ENCODE measurements at places on chromosomes 5 and 9. TPM values are rescaled to one million over a fixed set of nuclear protein-coding genes. Genes with fewer than 3 reads are reported as not detected.

- no peaks in the 10 kb centered on the region for H3K36me3 ChIP-seq
- H3K4me1 ChIP-seq, result no peaks in the 10 kb centered on the region
- H3K4me3 ChIP-seq, result no peak overlapping the region
- DNase-seq, result no peak
- H3K27me3 ChIP-seq, result no peaks in the 10 kb centered on the region
- H3K27ac ChIP-seq, result no peak overlapping the region
Measured at GRCh38 chr5:66406761-66407336, 189.3 kb upstream of the MAST4 start.

- H3K4me3 ChIP-seq, result no peak overlapping the region
- no peaks in the 10 kb centered on the region for H3K36me3 ChIP-seq
- no peaks in the 10 kb centered on the region for H3K4me1 ChIP-seq
- no peaks in the 10 kb centered on the region for H3K27me3 ChIP-seq
- DNase-seq, result no peak
- no peak overlapping the region for H3K27ac ChIP-seq
Measured at GRCh38 chr5:90709323-90710155, 150.9 kb downstream of the ADGRV1 start.

The TMOD1 gene
- 1.5 TPM for total RNA-seq

The FIBCD1 gene
- total RNA-seq, result not detected

GRCh38 chr5:9774472-9775079 lies 144.4 kb upstream of the TAS2R1 start:
- no peaks in the 10 kb centered on the region for H3K27me3 ChIP-seq
- no peak for DNase-seq
- no peak overlapping the region for H3K27ac ChIP-seq
- H3K4me1 ChIP-seq, result no peaks in the 10 kb centered on the region
- H3K36me3 ChIP-seq, result no peaks in the 10 kb centered on the region

DNA sequence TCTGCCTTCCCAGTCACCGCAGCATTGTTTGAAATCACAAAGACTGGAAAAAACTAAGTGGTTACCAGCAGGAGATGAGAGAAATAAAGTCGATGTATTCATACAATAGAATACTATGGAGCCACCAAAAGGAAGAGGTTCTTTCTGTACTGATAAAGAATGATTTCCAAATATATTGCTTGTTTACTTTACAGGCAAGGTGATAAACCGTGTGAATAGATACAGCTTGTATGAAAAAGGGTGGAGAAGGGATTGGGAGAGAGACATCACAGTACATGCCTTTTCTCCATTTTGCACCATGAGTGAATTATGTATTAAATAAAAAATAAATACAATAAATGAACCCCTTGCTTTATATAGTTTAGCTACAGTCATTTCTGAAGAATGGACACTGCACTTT lies 91.7 kb downstream of the RFK start:
- no peak overlapping the region for H3K27ac ChIP-seq
- no peak overlapping the region for H3K4me3 ChIP-seq

GRCh38 chr5:9212605-9213004 lies 333.3 kb downstream of the SEMA5A start:
- no peaks in the 10 kb centered on the region for H3K36me3 ChIP-seq
- H3K4me1 ChIP-seq, result no peaks in the 10 kb centered on the region
- no peak overlapping the region for H3K4me3 ChIP-seq
- no peaks in the 10 kb centered on the region for H3K27me3 ChIP-seq
- no peak overlapping the region for H3K27ac ChIP-seq

DNA sequence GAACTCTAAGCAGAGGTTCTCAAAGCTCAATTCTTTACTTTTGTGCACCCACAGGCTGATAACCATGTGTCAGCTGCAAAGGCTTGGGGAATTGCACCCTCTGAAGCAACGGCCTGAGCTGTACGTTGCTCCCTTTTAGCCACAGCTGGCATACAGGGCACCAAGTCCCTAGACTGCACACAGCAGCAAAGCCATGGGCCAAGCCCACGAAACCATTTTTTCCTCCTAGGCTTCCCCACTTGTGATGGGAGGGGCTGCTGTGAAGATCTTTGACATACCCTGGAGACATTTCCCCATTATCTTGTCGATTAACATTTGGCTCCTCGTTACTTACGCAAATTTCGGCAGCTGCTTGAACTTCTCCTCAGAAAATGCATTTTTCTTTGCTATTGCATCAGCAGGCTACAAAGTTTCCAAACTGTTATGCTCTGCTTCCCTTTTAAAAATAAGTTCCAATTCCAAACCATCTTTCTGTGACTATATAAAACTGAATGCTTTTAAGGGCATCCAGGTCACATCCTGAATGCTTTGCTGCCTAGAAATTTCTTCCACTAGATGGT lies 23.0 kb downstream of the KIAA0825 start:
- H3K27ac ChIP-seq, result no peak overlapping the region
- H3K36me3 ChIP-seq, result no peaks in the 10 kb centered on the region
- no peak for DNase-seq
- no peaks in the 10 kb centered on the region for H3K4me1 ChIP-seq
- H3K4me3 ChIP-seq, result no peak overlapping the region

DNA sequence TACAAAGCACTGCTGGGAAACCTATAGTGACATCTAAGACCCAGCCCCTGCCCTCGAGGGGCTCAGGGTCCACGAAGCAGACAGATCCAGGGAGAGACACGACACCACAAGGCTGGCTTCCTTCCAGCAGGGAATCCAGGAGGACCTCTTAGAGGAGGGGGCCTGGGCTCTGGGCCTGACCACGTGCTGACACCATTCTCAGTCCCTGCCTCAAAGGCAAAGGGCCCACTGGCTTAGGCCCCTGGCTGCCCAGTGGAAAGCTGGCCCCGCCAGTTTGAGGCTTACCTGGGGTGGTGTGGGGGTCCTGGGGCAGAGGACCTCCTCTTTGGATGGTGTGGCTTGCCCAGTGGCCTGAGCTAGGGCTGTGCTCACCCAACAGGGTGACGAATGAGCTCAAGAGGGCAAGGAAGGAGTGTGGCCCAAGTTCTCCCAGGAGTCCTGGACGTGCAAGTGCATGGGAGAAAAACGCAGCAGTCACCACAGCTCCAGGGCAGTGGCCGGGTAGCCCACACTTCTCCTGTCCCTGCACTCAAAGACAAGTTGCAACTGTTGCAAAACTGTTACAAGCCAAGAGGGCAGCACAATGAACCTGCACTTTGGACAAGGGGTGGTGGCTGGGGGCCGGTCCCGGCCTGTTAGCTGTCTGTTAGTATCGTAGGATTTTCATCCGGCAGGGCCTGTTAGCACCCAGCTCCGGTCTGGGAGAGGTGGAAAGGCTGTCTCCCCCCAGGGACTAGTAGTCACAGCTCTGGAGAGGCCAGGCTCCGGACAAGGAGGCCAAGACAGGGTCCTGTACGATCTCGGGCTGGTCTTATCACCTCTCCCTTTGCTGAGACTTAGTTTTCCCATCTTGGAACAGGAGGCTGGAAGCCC lies 1.5 kb upstream of the SARDH start:
- no peaks in the 10 kb centered on the region for H3K27me3 ChIP-seq
- H3K27ac ChIP-seq, result no peak overlapping the region
- peaks cover 15% of the 10 kb centered on the region for H3K4me1 ChIP-seq
- no peak for DNase-seq
- H3K4me3 ChIP-seq, result no peak overlapping the region

- no peaks in the 10 kb centered on the region for H3K4me1 ChIP-seq
- H3K27me3 ChIP-seq, result no peaks in the 10 kb centered on the region
- H3K27ac ChIP-seq, result no peak overlapping the region
- no peaks in the 10 kb centered on the region for H3K36me3 ChIP-seq
Measured at GRCh38 chr9:13939701-13940490, 374.0 kb downstream of the NFIB start.

The FGF1 gene
- total RNA-seq, result not detected

DNA sequence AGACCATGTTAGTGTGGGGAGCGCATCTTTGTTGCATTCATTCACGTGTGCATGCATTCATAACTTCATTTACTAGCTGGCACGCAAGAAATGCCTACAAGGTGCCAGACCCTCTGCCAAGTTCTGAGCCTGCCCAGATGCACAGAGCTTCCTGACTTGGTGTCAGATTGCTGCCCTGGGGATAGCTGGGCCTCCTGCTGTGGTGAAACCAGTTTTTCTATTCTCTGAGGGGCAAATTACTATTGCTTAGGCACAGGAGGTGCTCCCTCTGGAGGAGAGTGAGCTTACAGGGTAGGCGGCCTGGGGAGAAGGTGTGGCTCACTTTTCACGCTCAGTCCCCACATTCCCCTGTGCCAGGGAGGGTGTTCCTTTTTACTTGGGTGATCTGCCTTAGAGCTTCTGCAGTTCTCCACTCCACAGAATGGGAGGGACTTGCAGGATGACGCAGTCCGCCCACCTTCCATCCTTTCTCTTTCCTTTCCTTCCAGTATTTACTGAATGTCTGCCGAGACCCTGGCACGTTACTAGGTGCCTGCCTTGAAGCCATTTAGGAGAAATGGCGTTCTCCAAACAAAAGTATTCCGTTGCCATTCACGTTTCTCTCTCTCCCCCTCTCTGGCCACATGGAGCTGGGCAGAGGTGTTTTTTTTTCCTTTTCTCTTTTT lies 27.9 kb upstream of the CTNNA1 start:
- H3K27me3 ChIP-seq, result no peaks in the 10 kb centered on the region
- no peaks in the 10 kb centered on the region for H3K36me3 ChIP-seq
- H3K4me1 ChIP-seq, result peaks cover 4% of the 10 kb centered on the region
- H3K4me3 ChIP-seq, result no peak overlapping the region
- no peak for DNase-seq

The CCNI2 gene
- total RNA-seq, result 8.8 TPM

DNA sequence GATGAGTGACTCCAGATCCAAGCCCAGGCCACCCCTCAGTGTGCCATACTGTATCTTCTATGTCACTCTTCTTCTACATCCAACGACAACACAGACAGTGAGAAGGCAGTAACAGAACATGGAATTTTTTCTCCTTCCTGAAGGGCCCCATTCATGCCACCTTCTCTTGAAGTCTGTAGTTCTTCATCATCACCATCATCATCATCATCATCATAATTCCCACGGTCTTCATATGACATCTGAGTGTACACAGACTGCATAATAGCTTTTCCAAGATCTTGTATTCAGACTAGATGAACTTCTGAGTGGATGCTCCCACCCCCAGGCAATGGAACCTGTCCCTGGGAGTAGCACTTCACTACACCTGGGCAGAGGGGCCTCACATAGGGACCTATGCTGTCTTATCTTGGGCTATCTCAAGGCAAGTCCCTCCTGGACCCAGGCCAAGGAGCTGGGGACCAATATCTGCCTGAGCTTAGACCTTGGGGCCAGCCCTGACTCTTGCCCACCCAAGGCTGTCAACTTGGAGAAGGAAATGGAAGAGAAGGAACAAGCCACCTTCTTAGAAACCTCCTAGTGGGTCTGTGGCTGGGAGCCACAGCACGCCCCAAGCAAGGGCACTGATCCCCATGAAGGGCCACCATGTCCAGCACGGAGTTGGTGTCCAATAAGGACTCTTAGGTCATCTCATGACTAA lies 159.1 kb downstream of the FSTL4 start:
- no peaks in the 10 kb centered on the region for H3K27me3 ChIP-seq
- H3K4me3 ChIP-seq, result no peak overlapping the region
- no peaks in the 10 kb centered on the region for H3K4me1 ChIP-seq
- no peak for DNase-seq

GRCh38 chr5:207599-207998 lies 10.4 kb downstream of the CCDC127 start:
- H3K4me3 ChIP-seq, result no peak overlapping the region
- peaks cover 9% of the 10 kb centered on the region for H3K4me1 ChIP-seq
- H3K36me3 ChIP-seq, result peaks cover 25% of the 10 kb centered on the region

- no peak overlapping the region for H3K4me3 ChIP-seq
- no peak overlapping the region for H3K27ac ChIP-seq
- no peak for DNase-seq
- H3K4me1 ChIP-seq, result no peaks in the 10 kb centered on the region
Measured at GRCh38 chr5:83924891-83925290, 204.2 kb upstream of the HAPLN1 start.

DNA sequence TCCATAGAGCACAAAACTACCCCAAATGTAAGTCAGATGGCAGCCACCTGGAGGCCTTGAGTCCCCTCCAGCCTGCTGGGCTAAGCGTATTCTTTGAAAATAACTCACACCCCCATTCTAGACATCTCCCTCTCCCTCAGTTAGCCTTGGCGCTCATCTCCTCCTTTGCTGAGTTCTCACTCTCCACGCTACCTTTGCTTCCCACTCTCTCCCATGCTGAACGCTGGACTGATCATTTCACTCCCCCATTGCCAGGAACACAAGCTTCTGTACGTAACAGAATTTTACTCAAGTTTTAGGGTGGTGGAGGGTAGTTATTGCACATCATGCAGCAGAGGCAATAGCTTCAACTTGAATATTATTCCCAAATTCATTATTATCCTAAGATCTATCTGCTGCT lies 47.5 kb upstream of the HRH2 start:
- H3K4me3 ChIP-seq, result no peak overlapping the region
- no peaks in the 10 kb centered on the region for H3K27me3 ChIP-seq
- H3K36me3 ChIP-seq, result no peaks in the 10 kb centered on the region
- DNase-seq, result no peak
- H3K27ac ChIP-seq, result no peak overlapping the region

DNA sequence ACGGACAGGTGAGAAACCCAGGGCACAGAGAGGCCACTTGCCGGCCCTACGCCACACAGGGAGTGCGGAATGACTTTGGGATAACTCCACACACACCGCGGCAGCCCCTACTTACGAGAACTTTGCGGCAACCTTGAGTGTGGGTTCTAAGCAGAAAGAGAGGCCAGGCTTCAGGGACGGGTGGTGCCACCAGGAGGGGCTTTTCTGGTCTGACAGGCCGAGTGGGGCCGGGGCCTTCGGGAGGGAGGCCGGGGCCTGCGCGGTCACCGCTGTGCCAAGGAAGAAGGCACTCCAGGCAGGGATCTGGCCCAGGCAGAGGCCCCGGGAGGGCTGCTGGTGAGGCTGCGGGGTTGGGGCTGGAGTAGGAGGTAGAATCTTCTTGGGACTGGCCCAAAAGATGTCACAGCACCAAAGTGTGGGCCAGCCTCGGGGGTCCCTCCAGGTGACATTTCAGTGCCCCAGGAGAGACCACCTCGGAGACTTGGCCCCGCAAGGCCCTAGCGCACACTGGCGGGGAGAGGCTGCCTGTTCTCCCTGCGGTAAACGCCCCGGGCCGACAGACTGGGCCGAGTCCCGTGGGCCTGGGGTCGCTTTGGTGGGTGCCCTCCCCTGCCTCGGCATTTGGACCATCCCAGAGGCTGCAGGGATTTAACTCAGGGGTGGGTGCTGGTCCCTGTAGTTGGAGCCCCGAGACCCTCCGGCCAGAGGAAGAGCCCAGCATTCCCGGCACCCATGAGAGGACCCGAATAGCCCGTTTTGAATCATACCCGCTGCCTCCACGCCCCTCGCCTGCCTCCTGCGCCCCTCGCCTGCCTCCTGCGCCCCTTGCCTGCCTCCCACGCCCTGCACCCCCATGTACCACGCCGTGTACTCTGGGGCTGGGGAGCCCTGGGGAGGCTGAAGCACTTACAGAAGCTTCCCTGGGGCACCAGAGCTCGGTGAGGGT lies 9.0 kb upstream of the RNU6ATAC start:
- H3K27ac ChIP-seq, result no peak overlapping the region
- no peaks in the 10 kb centered on the region for H3K36me3 ChIP-seq
- H3K4me1 ChIP-seq, result no peaks in the 10 kb centered on the region

The ACSL6 gene
- 21.8 TPM for total RNA-seq

DNA sequence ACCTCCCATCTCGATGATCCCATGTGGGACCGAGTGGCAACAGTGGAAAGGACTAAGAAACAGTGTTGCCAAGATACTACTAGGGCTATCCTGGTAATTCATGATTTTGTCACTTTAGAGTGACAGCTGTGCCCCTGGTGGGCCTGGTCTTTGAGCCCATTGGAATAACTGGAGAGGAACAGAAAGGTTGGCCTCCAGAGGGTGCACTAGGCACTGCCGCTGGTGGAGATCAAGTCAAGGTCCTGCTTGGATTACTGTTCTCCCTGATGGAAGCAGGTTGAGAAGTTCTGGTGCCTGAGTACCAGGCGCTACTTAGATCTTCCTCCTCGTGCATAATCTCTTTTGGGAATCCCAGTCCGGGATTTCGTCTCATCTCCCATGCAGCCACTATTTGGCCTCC lies 129.6 kb downstream of the SEC61B start:
- no peaks in the 10 kb centered on the region for H3K4me1 ChIP-seq
- no peaks in the 10 kb centered on the region for H3K36me3 ChIP-seq
- H3K27me3 ChIP-seq, result no peaks in the 10 kb centered on the region
- DNase-seq, result no peak
- H3K27ac ChIP-seq, result no peak overlapping the region

Data from CD8-positive, alpha-beta memory T cell (primary cell).